ENCODE measurements at places on chromosomes 3 and 15. TPM values are rescaled to one million over a fixed set of nuclear protein-coding genes. Genes with fewer than 3 reads are reported as not detected.

FGD5 gene
- not detected for total RNA-seq

FOXL2 gene
- 4.3 TPM for total RNA-seq

CELF6 gene
- 0.12 TPM for total RNA-seq

SLC24A5 gene
- not detected for total RNA-seq

OR5K3 gene
- not detected for total RNA-seq

IGF1R gene
- total RNA-seq: 38.2 TPM

AQR gene
- 35.1 TPM for total RNA-seq

PPP1R14D gene
- not detected for total RNA-seq

ZKSCAN7 gene
- not detected for total RNA-seq

CSTA gene
- total RNA-seq: 0.75 TPM
